Tibial artery (tissue), 4 donors: ENCODE measurements at places on chromosomes 11 and 22.
A peak's percentile ranks its signal among the peaks of the same experiment; 100 is the strongest.

GRCh38 chr22:36147196-36147791 lies 13.3 kb downstream of the APOL3 start:
- no peak for DNase-seq

GRCh38 chr11:125070699-125071254 lies 7.7 kb downstream of the SLC37A2 start:
- DNase-seq: peak; percentile 81

DNA sequence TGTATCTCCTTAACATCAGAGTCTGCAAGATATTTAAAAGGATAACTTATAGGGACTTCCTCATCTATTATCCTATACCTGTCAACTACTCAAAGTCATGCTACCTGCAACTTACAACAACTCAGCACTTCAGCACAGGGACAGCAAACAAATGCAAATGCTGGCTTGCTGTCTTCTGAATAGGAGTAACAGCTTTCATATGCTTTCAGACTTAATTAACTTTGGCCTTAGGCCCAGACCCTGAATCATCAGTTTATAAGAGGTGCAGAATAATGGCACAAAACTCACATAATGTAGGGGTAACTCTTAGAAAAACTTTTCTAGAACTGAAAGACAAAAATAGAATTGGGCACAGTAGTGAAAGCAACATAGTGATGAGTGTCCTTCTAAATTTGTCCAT lies 953.4 kb downstream of the DLG2 start:
- no peak for DNase-seq

GRCh38 chr22:44580176-44581095 lies 82.4 kb upstream of the RTL6 start:
- DNase-seq: peak; percentile 41

DNA sequence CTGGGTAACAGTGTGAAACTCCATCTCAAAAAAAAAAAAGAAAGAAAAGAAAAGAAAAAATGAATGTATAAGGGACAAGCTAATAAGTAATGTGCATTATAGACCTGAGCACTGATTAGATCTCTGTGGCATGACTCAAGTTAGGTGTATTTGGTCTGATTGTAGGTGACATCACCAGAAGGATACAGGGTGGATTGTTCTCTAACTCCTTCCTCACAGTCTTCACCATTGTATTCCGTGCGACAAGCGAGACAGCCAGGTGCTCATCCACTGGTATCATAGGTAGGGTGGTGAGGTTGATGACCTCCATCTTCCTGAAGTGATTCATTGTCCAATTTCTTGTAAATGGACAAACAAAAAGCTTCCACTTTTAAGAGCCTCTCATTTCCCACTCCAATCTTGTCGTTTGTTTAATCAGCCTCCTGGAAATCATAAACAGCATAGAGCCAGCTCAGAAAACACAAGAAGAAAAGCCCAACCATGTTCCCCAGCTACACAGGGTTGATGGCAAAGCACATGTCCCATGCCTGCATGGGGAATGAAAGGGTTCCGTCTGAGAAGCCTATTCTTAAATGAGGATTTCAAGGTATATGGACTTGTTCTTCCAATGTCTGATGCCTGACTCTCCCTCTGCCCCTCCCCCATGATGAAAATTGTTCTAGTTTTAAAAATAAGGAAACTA lies 6.2 kb downstream of the FAM227A start:
- no peak for DNase-seq

- DNase-seq: no peak
Measured at GRCh38 chr11:58525037-58525614, 17.2 kb upstream of the OR5B21 start.

DNA sequence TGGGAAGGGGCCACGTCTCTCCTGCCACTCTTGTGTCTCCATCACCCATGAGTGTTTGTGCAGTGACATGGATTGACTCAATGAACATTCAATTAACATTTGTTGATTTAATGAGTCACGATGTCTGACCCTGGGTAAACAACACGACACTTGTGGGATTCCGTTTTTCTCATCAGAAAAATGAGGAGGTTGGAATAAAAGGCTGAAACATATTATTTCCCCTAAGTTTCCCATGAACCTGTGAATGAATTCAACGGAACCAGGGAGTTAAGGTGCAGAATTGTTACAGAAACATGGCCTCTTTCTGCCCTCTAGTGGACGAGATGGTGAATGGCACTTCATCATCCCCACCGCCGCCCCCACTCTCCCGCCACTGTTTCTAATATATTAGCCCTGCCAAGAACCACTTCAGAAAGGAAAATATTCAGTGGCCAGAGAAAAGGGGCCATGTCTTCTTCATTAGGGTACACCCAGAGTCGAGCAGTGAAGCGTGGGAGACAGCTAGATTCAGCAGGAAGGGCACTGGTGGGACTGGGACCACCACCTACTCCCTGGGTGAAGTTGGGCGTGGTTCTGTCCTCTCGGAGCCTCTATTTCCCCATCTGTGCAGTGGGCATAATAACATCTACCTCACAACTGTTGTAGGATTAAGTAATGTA lies 46.3 kb upstream of the SYT13 start:
- DNase-seq: no peak

DNA sequence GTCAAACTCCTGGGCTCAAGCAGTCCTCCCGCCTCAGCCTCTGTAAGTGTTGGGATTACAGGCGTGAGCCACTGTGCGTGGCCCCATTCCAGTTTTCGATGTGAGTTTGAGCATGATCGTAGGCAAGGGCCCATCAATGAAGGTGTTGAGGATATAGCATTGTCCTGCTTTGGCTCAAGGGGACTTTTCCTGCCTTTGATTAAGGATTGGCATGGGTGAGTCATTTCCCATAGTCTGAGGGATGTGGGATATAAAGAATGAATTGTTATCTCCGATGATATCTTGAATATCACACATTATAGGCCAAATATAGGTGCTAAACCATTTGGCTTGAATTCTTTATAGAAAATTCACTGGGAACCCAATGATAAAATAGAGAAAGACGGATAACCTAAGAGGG lies 30.4 kb downstream of the STIM1 start:
- DNase-seq: no peak

GRCh38 chr11:134781380-134781866 lies 369.4 kb upstream of the B3GAT1 start:
- no peak for DNase-seq

DNA sequence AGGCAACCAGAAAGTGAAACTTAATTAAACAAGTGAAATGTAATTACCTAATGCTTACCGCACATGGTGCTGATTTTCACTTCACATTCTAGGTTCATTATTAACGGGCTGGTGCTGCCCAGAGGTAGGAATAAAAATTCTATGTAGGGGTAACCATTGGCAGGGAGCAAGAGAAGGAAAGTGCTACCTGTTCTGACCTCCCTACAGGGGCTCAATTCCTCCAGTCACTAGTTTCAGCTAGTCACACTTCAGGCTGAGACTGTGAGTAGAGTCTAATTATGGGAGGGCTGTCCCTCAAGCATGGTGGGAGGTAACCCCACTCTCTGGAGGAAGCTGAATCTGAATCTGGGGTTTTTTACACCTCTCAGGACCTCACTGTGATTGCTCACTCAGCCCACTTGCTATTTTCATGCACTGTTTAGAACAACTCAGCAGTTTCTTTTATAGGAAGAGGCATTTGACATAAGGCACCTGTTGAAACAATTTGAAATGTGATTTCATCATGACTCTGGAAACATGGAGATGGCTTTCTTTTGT lies 75.4 kb downstream of the MAML2 start:
- DNase-seq: no peak

- no peak for DNase-seq
Measured at GRCh38 chr11:103367650-103368049, 258.4 kb downstream of the DYNC2H1 start.

DNA sequence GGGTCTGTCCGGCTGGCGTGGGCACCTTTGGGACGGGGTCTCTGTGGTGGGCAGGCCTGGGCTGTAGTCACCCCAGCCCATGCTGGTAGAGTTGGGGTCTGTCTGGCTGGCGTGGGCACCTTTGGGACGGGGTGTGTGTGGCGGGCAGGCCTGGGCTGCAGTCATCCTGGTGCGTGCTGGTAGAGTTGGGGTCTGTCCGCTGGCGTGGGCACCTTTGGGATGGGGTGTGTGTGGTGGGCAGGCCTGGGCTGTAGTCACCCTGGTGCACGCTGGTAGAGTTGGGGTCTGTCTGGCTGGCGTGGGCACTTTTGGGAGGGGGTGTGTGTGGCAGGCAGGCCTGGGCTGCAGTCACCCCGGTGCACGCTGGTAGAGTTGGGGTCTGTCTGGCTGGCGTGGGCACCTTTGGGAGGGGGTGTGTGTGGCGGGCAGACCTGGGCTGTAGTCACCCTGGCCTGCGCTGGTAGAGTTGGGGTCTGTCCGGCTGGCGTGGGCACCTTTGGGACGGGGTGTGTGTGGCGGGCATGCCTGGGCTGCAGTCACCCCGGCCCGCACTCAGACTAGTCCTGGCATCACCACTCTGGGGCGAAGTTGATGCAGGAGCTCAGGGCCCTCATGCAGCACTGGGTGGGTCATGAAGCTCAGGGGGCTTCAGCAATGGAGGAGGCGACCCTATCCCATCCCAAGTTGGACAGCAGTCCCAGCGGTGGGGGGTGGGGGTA lies 19.3 kb downstream of the PRR33 start:
- DNase-seq: no peak

- DNase-seq: no peak
Measured at GRCh38 chr11:73981051-73981805, 1.4 kb downstream of the UCP2 start.

DNA sequence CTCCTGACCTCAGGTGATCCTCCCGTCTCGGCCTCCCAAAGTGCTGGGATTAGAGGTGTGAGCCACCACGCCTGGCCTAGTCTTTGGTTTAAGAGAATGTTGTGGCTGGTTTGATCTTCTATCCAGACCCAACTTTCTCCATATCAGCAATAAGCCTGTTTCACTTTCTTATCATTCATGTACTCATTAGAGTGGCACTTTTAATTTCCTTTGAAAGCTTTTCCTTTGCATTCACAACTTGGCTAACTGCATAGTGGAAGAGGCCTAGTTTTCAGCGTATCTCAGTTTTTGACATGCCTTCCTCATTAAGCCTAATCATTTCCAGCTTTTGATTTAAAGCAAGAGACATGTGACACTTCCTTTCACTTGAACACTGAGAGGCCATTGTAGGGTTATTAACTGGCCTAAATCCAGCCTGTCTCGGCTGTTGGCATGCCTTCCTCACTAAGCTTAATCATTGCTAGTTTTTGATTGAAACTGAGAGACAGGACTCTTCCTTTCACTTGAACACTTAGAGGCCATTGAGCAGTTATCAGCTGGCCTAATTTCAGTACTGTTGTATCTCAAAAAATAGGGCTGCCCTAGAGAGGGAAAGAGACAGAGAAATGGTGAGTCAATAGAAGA lies 13.1 kb upstream of the RPL3 start:
- no peak for DNase-seq

GRCh38 chr11:115961159-115962003 lies 457.2 kb upstream of the CADM1 start:
- no peak for DNase-seq

DNA sequence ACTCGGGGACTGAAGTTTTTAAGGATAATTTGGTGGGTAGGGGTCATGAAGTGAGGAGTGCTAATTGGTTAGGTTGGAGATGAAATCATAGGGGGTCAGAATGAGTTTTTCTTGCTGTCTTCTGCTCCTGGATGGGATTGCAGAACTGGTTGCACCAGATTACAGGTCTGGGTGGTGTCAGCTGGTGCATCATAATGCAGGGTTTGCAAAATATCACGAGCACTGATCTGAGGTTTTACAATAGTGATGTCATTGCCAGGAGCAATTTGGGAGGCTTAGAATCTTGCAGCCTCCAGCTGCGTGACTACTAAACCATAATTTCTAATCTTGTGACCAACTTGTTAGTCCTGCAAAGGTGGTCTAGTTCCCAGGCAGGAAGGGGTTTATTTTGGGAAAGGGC lies 46.4 kb upstream of the CALCB start:
- no peak for DNase-seq

GRCh38 chr11:68020575-68020974 lies 9.9 kb upstream of the NDUFS8 start:
- DNase-seq: no peak

DNA sequence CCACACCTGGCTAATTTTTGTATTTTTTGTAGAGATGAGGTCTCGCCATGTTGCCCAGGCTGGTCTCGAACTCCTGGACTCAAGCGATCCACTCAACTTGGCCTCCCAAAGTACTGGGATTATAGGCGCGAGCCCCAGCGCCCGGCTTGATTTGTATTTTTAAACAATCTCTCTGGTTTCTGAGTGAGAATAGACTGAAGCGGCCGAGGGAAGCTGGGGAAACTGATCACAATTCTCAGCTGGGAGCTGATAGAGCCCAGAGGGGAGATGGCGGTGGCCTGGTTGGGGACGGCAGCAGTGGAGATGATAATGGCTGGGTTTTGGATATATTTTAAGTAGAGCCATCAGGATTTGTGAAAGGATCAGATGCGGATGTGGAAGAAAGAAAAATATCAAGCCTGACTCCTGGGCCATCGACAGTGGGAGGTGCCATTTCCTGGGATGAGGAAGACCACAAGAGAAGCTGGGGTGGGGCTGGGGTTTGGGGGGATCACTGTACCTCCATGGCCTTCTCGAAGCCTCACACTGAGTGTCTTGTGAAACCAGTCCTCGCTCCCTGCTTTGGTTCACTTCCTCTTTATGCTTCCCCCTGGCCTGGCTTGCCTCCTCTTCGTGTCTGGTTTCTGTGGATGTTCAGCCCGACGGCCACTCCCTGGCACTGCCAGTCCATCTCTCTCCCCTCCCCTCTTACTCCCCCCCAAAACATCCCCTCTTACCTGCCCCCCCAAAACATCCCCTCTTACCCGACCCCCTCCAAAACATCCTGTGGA lies 51.9 kb downstream of the IGLL1 start:
- peak; percentile 45 for DNase-seq

- no peak for DNase-seq
Measured at GRCh38 chr11:44120169-44120568, 24.7 kb downstream of the EXT2 start.

DNA sequence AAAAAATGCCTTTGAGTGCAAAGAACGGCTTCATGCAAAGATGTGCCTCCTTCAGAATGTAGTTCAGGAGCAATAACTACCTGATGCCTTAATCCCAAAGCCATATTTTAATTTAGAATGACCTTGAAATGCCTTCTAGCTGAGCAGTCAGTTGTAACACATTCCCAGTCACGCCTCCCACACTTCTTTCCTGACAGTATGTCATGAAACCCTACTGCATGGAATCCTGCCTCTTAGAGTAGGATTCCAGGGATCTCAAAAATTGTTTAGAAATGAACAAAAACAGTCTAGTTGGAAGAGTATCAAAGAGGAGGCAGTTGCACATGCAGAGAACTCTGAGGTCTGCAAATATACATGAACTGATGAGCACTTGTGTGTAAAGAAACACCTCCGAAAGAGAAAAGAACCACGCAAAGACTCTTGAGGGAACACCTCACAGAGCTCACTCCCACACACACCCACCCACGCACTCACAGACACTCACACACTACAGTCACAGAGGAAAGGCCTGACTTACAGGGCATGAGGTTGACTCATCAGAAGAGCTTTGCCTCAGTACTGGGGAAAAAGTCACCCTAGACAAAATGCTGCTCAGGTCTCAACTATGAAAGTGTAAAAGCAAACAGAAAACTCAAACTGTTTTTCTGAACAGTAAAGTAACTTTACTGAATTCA lies 77.4 kb downstream of the GGTLC2 start:
- DNase-seq: no peak
